ENCODE measurements at places on chromosomes 3 and 15. TPM values are rescaled to one million over a fixed set of nuclear protein-coding genes. Genes with fewer than 3 reads are reported as not detected.

DNA sequence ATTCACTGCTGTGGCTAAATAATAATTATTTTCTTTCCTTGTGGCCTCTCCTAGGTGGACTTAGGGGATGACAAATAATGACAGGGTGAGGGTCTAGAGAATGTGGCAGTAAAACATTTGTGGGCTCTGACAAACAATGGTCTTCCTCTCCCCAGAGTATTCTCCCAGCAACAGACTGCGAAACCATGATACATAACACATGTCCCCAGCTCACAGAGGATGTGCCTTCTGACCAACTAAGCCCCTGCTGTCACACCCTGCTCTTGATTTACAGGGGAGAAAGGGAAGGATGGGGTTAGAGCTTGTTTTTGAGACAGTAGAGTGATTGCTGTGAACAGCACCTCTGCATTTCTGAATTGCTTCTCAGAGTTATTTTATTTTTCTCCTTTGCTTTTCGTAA is 116.6 kb upstream of the CTDSPL start:
- no peak for DNase-seq

Gene FGF7
- total RNA-seq = not detected

GRCh38 chr15:25708391-25708790 is 154.7 kb downstream of the ATP10A start:
- no peak for DNase-seq

GRCh38 chr3:53140847-53141845 is 10.9 kb upstream of the RFT1 start:
- no peak for DNase-seq
